ENCODE measurements at places on chromosomes 16 and 17. TPM values are rescaled to one million over a fixed set of nuclear protein-coding genes. Genes with fewer than 3 reads are reported as not detected.

NETO2 gene
- total RNA-seq: 18.2 TPM

DNA sequence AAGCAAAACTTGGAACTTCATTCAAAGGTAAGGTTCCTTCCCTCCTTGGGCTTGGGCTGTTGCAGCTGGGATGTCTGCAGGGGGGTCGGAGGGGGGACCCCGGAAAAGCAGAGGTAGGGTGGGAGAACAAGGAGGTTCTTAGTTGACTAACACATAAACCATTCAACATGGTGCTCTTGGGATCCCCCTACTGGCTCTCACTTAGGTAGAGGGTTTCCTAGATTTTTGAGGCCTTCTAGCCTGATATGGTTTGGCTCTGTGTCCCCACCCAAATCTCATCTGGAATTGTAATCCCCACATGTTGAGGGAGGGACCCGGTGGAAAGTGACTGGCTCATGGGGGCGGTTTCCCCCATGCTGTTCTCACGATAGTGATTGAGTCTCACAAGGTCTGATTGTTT is 93.9 kb downstream of the RGS9 start:
- no peak for DNase-seq

- no peak for DNase-seq
Observed at GRCh38 chr16:72992142-72992601, 55.8 kb downstream of the ZFHX3 start.

- DNase-seq: no peak
Observed at GRCh38 chr17:35865412-35866340, 3.0 kb downstream of the HEATR9 start.

CHST6 gene
- 8.2 TPM for total RNA-seq

TTLL6 gene
- total RNA-seq: 2.3 TPM

DNA sequence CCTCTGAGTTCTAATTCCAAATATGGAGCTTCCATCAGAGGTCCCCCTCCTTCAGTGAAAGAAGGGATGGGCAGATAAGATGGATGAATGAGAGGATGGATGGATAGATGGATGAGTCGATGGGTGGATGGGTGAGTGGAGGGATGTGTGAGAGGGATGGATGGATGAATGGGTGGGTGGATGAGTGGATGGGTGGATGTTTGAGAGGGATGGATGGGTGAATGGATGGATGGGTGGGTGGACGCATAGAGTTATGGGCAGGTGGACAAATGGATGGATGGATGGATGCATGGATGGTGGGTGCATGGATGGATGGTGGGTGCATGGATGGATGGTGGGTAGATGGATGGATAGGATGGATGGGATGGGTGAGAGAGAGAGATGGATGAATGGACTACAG is 69.0 kb downstream of the MGAT5B start:
- DNase-seq: no peak

ZMYND15 gene
- total RNA-seq: 1.7 TPM

DNA sequence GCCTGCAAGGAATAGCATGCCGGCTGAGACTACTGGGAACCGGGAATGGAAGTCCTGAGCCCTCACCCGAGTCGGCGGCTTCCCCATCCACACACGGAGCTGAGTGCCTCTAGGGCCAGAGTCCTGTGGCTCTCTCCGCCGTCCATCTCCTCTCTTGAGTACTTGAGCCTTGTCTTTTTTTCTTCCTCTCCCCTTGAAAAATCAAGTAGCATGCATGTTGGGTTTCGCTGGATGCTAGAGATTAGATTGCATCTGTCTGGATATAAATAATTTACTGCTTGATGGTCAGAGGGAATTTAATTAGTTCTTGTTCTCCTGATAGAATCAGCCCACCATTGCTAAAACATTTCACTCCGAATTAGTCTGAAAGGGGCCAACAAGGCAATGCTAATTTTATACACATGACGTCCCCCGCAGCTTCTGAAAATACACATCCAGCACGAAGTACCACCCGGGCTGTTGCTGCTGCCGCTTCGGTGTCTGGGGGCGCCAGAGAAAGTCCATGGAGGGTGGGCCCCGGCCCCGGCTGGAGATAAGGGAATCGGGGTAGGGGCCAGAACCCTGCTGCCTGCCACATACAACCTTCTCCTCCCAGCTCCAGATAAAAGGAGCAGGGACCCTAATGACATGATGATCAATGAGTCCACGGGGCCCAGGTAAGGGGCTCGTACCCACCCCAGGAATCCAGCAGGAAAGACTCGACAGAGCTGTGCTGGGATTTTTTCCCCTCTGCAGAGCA is 48.5 kb downstream of the RBFOX3 start:
- DNase-seq: no peak

- no peak for DNase-seq
Observed at GRCh38 chr17:82495844-82496528, 23.5 kb upstream of the FOXK2 start.

RCVRN gene
- 9.5 TPM for total RNA-seq

- no peak for DNase-seq
Observed at GRCh38 chr16:67433131-67433719, 2.3 kb downstream of the HSD11B2 start.

DNA sequence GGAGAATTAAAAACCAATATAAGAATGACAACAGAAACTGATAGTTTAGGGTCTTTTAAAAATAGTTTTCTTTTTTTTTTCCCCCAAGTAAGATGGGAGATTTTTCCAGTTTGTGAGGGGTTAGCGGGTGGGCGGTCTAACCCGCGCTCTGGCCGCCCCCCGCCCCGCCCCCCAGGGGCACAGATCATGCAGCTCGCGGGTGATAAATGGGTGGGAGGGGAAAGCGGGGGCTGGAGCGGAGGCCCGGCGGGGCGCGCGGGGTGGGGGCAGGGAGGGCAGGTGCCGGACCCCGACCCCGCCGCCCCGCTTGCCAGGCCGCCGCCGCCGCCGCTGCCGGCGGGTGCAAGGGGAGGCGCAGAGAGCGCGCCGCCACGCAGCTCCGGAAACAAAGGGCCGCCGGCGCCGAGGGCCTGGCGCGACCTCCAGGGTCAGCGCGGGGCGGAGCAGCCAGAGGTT is 60.1 kb upstream of the GSE1 start:
- DNase-seq: no peak

DNA sequence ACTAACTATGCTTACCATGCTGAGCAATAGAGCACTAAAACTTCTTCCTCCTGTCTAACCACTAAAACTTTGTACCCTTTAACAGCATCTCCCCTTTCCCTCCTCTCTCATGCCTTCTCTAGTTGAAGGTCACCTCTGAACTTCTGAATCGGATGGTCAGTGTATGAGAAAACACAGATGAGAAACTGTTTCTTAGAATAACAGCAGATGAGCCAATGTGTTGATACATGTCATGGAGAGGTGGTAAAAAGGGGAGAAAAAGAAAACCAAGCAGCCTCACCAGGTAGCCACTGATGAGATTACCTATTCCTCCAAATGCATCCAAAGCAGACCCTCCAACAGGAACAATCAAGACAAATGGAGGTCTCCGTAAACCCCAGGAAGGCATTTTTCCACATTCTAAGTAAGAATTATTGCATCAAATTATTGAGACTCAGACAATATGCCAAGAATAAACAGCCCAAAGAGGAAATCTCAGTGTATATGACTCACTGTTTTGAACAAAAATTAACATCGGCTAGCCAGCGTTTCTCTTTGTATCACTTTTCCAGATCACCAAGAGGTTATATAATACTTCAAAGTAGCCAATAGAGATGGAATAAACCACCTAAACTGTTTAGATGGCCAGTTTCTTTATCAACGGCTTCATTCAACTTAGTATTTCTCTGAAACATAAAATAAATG is 793.3 kb upstream of the SOX9 start:
- DNase-seq: no peak

DNA sequence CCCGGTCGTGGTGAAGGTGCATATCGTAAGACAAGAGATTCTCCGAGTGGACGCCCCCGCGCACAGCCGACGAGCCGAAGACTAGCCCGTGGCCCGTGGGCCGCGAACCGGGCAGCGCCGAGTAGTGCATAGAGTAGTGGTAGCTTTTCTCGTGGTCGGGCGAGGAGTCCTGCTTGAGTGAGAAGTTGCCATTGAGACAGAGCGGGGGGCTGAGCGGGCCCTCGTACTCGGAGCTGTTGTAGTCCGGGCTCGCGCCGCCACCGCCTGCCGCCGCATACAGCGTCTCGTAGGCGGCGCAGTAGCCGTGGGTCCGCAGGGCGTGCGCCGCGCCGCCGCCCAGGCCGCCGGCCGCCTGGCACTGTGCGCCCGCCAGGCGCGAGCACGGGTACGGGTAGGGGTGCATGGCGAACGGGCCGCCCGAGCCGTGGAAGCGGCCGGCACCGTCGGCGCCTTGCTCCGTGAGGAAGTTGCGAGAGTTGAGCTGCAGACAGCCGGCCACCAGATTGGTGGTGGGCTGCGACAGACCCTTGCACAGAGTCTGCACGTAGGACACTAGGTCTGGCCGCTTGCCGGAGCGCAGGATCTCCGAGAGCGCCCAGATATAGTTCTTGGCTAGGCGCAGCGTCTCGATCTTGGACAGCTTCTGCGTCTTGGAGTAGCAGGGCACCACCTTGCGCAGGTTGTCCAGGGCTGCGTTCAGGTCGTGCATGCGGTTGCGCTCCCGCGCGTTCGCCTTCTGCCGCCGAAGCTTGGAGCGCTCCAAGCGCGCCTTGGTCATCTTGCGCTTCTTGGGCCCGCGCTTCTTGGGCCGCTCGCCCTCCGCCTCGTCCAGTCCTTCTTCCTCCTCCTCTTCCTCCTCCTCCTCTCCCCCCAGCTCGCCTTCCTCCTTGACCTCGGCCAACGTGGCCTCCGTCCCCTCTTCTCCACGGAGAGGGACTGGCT is 2.0 kb downstream of the NEUROD2 start:
- DNase-seq: no peak

DNA sequence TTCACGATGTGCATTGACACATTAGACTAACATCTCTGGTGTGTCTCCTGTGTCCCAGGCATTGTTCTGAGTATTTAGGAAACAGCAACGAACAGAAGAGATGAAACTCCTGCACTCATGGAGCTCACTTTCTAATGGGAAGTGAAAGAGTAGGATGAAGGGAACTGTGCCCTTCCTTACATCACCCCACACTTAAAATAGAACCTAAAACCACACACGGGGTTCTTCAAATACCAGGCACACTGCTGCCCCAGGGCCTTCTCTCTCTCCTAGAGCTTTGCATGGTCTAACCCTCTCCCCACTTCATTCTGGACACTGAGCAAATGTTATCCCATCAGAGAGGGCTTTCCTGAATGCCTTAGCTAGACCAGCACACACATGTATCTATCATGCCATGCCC is 33.7 kb downstream of the TRIM25 start:
- no peak for DNase-seq

- no peak for DNase-seq
Observed at GRCh38 chr17:68670967-68671693, 70.0 kb upstream of the FAM20A start.

- no peak for DNase-seq
Observed at GRCh38 chr17:28118362-28118761, 75.9 kb downstream of the NLK start.

PRMT7 gene
- 86.1 TPM for total RNA-seq

DNA sequence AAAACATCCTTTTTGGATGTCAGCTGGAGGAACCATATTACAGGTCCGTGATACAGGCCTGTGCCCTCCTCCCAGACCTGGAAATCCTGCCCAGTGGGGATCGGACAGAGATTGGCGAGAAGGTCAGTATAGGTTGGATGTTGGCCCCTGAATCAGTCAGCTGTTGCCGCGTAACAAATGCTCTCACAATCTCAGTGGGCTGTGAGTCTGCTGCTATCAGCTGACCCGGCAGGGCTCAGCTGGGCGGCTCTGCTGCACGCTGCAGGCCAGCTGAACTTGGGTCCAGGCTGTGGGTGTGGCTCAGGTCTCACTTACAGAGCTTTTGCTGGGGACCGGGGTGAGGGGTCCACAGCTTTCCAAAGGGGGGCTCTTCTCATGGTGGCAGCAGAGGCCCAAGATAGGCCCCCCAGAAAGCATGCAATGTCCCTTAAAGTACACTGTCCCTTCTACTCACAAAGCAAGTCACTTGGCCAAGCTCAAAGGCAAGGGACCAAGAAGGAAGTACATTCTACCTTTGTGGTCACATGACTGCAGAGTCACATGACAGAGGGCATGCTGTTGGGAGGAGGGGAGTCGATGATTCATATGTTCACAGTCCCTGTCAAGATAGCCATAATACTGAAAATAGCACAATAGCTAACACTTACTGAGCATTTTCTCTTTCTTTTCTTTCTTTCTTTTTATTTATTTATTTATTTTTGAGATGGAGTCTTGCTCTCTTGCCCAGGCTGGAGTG is 134.2 kb downstream of the ABCC1 start:
- no peak for DNase-seq

DNA sequence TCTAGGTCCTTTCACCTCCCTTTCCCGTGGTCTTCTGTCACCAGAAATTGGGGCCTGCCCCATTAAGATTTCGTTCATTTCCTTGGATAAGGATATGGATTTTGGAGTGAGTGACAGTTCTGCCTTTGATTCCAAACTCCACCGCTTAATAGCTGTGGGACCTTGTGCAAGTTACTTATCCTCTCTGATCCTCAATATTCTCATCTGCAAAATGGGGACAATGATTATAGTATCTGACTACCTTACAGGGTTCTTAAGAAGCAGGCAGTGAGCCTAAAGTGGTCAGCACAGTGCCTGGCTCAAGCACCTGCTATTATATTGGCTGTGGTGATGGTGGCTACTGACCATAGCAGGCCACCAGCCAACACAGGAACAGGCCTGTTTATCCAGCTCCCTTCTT is 15.6 kb downstream of the TBKBP1 start:
- no peak for DNase-seq

GRCh38 chr16:5845046-5845445 is 747.5 kb upstream of the EEF2KMT start:
- DNase-seq: no peak

- no peak for DNase-seq
Observed at GRCh38 chr17:65678546-65678945, 117.1 kb upstream of the AXIN2 start.

NPB gene
- total RNA-seq: 5.4 TPM

KRTAP9-2 gene
- total RNA-seq: not detected

DNA sequence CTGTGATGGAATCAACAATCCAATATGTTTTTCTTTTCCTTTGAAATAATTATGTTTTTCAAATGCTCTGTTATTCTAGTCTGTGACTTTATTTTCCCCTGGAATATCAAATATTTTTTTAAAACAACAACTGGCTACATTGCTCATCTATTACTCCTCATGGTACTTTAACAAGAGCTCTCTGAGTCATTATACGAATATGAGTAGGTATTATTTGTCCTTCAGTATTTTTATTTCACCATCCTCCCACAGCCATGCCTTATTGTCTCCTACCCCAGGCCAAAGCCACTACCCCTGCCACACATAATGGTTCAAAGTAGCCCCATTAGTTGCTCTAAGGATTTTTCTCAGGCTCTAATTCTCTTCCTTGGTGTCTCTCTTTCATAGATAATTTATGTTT is 1572.3 kb downstream of the CDH8 start:
- no peak for DNase-seq

MEIOB gene
- 1.6 TPM for total RNA-seq

TBC1D3E gene
- total RNA-seq: not detected

BIRC5 gene
- 2.6 TPM for total RNA-seq

- no peak for DNase-seq
Observed at GRCh38 chr17:21500064-21500463, 123.9 kb downstream of the KCNJ12 start.
